ENCODE measurements at places on chromosomes 2 and 18.
A peak's percentile ranks its signal among the peaks of the same experiment; 100 is the strongest.

DNA sequence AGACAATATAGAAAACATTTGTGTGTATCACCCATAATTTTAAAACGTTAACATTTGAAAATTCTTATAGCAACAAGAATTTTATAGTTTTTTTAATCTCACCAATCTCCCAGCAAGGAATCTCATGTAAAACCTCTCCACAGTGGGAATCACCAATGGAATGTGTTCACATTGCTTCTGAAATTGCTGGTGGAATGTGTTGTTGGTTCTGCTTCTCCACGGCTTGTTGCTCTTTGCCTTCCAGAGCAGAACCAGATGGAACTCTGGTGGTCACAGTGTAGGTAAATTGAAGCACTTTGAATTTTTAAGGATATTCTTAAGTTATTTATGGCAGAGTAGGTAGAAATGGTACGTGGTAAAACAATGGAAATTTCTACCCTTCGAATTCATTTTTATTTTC is 35.1 kb downstream of the DCAF17 start:
- DNase-seq, result peak; percentile 46

GRCh38 chr2:240584486-240585031 is 2.0 kb upstream of the CAPN10 start:
- DNase-seq, result no peak

- no peak for DNase-seq
These were observed 74.9 kb upstream of the CELF4 start for GRCh38 chr18:37640504-37640903.

GRCh38 chr18:23838801-23839366 is 149.6 kb downstream of the LAMA3 start:
- DNase-seq, result peak; percentile 72

GRCh38 chr2:71595569-71595968 is 142.2 kb downstream of the DYSF start:
- no peak for DNase-seq

GRCh38 chr2:206940546-206940945 is 1.2 kb downstream of the CPO start:
- DNase-seq, result no peak

- no peak for DNase-seq
These were observed 36.0 kb downstream of the LONRF2 start for GRCh38 chr2:100286318-100286717.

DNA sequence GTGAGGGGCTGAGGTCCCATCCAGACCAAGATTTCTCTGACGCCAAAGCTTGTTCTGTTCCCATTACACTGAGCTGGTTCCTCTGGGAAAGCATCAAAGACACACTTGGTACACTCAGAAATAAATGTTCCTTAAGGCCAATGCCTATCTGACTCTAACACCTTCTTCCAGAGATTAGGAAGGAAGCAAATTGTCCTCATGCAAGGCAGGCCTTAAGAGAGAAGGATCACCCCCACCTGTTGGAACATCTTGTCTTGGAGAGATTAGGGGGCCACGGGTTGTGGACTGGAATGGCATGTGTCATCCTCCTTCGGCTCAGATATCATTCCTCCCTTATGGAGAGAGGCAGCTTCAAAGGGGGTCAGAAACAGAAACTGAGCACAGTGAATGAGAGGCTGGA is 100.2 kb downstream of the ANKRD44 start:
- no peak for DNase-seq

DNA sequence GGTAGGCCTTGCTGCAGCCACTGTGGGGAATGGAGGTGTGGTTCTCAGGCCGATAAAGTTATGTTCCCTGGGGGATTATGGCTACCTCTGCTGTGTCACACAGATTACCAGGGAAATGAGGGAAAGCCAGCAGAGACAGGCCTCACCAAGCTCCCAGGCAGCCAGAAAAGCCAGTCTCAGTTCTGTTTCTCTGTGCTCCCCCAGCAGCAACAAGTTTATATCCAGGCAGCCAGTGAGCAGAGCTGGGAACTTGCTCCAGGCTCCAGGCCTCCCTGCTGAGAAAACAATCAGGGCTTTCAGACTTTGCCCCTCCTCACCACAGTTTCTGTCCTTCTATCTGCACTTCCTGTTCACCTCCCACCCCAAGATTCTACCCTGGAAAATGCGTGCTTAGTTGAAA is 596.6 kb upstream of the GYPC start:
- no peak for DNase-seq

DNA sequence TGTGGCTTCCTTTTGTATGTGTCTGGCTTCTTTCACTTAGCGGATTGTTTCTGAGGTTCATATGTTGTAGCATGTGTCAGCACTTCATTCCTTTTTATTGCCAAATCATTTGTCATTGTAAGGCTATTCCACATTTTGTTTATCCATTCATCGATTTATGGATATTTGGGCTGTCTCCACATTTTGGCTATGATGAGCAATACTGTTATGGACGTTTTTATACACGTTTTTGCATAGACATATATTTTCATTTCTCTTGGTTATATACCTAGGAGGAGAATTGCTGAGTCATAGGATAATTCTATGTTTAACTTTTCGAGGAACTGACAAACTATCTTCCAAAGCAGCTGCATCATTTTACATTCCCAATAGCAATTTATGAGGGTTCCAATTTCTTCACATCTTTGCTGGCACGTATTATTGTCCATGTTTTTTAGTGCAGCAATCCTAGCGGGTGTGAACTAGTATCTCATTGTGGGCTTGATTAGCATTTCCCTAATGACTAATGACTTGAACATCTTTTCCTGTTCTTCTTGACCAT is 48.1 kb upstream of the TBC1D8 start:
- no peak for DNase-seq

- DNase-seq, result no peak
These were observed at the start of gene SETBP1 for GRCh38 chr18:44680273-44681075. Gene SETBP1 (plus strand): TSS chr18:44680888. CDS start chr18:44701347, 20,459 bp downstream.

DNA sequence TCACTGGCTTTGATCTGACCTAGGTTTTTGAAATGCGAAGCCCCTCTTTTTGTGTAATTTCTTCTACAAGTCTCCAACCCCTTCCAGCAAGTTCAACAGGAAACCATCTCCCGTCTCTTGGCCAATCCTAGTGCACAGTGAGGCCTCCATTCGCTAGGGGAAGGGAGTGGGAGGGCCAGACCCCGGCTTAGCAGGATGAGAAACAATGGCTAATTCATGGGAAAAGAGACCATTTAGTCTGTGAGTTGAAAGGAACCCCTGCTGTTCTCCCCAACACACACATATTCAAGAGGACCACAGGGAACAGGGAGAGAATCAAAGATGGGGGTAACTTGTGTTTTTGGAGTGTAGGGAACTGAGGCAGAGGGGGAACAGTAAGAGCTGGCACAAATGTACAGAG is 83.0 kb downstream of the RTN4 start:
- no peak for DNase-seq

- no peak for DNase-seq
These were observed 17.9 kb downstream of the HS1BP3 start for GRCh38 chr2:20633001-20633400.

GRCh38 chr2:69943843-69944525 is 17.4 kb downstream of the ASPRV1 start:
- no peak for DNase-seq

GRCh38 chr2:206336861-206337260 is 62.4 kb downstream of the ZDBF2 start:
- DNase-seq, result no peak

DNA sequence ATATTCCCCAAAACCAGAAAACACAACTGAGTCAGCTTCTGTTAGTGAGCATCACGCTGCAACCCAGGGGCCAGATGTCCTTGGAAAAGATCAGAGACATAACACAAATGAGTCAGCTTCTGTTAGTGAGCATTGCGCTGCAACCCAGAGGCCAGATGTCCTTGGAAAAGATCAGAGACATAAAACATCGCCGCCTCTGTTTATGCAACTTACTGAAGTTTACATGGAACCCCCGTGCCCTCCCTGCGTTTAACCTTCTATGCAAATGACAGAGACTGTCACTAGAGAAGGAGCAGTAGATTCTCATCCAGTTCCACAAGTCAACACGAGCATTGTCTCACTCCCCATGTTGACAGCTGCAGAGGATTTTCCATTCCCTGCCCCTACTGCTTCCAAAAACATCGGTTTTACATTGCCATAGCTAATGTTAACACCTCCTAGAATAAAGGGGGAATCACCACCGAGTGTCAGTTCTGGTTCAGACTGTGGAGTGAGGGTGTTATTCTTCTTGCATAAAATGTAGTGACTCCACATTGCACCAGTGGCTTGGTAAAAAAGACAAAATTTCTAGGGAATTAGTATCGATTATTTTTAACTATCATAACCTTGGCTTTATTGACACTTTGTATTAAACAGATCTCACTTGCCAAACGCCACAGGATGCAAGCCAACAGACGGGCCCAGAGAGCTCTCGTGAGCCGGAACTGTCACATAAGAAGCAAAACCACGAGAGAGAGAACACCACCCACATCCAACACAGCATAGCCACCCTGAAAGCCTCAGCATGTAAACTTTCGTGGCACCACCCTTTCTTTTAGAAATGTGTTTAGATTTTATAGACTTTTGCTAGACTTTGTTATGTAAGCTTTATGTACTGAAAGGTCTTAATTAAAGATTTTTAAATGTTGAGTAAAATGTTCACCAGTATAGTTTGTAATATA is 87.7 kb downstream of the SH3YL1 start:
- peak; percentile 15 for DNase-seq

- no peak for DNase-seq
These were observed 30.3 kb downstream of the TNP1 start for GRCh38 chr2:216829533-216829932.

DNA sequence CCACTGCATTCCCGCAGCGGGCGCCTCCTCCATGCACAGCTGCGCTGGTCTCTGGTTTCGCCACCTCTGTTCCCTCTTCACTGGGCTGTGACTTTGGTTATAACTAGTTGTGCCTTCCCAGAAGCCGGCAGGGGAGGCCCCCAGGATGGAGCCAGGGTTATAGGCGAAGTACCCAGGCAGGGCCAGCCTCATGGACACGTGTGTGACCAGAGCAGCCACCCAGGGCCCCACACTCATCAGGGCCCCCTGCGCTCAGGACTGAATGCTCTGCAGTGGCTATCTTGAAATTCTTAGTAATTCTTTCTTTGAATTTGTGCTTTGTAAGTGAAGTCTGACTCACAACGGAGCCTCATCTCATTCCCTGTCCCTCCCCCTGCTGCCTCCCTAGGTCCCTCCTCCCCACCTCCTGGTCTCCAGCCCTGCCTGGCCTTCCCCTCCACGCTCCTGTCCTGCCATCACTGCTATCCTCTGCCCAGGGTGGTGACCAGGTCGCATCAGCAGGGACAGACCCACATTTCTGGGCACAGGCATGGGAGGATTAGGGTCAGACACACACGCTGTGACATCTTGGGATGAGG is 38.1 kb upstream of the LBH start:
- DNase-seq, result no peak

- no peak for DNase-seq
These were observed 622.3 kb downstream of the ADCYAP1 start for GRCh38 chr18:1526991-1527390.

DNA sequence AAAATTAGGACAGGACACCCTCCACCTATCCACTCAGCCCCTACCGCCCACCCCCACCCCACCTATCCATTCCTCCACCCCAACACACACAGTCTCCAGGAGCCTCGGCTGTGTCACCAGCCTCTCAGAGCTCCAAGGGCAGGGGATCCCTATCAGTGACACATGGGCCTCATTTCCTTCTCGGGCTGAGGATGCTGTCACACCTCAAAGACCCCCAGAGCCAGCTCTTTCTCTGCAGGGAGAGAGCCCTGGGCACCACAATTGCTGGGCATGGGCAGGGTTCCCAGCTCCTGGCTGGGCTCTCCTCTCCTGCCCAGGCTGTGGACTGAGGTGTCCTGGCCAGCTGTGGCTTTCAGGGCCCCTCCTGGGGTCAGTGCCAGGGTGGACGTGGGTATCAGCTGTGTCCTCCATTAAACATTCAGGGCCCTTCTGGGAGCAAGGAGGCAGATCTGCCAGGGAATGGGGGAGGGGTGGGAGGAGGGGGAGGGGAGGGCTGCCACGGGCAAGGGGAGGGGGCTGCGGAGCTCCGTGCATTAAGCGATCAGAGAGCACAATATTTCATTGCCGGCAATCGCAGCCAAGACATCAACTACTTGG is 14.3 kb upstream of the ECEL1 start:
- no peak for DNase-seq

DNA sequence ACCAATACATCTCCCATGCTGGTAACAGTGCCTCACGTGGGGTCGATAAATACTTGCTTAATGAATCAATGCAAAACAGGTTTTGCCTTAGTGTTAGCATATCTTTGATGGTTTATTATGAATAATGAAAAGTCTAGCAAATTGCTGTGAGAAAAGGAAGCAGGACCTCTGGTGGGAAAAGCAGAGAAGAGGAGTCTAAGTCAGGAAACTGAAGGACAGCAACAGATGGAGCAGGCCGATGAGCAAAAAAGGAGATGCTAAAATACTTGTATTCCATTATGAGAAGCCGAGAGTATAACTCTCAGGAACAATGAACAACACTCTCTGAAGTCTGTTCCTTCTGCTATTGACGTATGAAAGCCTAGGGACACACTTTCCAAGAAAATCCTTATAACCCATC is 555.2 kb upstream of the KLHL29 start:
- no peak for DNase-seq

GRCh38 chr2:239247401-239248245 is 153.2 kb downstream of the HDAC4 start:
- DNase-seq, result no peak

- DNase-seq, result peak; percentile 87
These were observed 276.3 kb downstream of the AFF3 start for GRCh38 chr2:99865818-99866676.

GRCh38 chr2:196537311-196537710 is 102.2 kb upstream of the CCDC150 start:
- no peak for DNase-seq

DNA sequence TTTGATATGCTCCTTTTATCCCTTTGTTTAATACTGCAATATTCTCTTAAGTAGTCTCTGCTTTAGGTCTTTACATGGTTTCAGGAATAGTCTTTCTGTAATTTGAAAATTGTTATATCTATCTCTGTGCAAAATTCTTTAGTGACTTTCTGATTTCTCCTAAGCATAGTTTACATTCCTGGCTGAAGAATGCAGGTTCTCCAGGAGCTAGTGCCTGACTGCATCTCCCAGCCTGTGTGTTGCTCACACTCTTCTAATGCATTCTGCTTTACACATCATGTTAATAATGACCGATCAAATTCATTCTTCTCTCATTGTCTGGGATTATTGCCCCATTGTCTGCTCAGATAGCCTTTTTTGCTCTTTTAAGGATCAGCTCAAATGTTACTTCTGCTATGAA is 1349.2 kb downstream of the DSC3 start:
- no peak for DNase-seq

DNA sequence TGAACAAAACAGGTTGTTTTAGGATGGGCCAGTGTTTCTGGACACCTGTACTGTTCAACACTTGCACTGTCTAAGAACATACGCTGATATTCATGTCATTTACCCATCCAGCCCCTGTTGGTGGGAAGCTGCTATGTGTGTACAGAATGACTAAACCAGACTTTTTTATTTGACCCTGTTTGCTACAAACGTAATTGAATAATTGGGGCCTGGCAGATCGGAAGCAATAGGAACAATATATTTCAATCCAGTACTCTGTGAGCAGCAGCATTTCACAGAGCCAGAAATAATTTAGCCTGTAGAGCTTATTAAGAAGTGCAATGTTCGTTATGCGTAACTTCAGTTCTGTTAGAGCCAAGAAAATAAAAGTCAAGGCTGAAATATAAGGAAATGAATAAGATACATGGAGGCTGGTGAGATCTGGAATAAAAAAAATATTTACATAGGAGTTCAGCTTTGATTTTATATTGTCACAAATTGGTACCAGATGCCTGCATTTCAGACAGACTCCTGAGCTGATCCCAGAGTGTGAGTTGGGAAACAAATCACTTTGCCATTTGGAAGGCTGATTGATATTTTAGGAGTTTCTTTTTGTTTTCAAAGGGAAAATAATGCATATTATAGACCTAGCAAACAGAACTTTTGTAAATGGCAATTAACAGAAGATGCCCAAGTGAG is 19.7 kb downstream of the CABLES1 start:
- no peak for DNase-seq

- DNase-seq, result no peak
These were observed 34.0 kb downstream of the TSHZ1 start for GRCh38 chr18:75244351-75245313.

Measured in BJ (cell line).